ENCODE measurements at places on chromosomes 13 and 19.

DNA sequence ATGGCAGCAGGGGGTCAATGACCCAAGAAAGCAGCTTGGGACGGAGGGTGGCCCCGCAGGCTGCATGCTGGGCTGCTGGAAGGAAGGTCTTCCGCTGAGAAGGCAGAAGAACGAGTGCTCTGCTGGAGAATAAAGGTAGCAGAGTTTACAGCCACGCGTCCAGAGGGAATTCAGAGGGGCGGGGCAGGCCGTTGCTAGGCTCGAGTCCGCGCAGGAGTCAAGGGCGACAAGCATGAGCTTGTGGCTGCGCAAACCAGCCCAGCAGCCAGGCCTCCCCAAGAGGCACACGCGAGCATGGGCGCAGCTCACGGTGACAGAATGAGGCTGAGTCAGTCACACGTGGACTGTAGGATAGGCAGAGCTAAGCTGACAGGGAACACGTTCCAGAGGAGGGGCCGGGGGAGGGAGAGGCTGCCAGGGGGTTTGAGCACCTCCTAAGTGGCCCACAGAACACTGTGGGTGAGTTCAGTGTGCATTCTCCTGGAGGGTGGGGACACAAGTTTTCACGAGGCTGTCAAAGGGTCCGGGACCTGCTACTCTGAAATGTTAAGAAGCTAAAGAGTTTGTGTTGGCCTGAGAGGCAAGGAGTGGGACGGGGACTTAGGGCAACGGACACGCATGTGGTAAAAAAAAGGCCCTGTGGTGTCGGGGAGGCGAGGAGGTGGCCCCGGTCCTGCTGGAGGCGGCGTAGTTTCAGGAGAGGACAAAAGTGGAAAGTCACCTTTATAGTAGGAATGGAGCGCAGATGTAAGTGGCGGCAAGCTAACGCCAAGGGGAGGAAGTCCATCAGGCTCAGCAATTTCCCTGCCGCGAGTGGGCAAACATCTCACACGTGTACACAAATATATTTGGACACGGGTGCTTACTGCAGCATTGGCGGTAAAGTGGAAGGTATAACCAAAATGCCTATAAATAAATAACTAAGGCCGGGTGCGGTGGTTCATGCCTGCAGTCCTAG is 17.7 kb downstream of the RFX2 start:
- no peak for DNase-seq

GRCh38 chr13:45873491-45874325 is 22.2 kb upstream of the SIAH3 start:
- no peak for DNase-seq

DNA sequence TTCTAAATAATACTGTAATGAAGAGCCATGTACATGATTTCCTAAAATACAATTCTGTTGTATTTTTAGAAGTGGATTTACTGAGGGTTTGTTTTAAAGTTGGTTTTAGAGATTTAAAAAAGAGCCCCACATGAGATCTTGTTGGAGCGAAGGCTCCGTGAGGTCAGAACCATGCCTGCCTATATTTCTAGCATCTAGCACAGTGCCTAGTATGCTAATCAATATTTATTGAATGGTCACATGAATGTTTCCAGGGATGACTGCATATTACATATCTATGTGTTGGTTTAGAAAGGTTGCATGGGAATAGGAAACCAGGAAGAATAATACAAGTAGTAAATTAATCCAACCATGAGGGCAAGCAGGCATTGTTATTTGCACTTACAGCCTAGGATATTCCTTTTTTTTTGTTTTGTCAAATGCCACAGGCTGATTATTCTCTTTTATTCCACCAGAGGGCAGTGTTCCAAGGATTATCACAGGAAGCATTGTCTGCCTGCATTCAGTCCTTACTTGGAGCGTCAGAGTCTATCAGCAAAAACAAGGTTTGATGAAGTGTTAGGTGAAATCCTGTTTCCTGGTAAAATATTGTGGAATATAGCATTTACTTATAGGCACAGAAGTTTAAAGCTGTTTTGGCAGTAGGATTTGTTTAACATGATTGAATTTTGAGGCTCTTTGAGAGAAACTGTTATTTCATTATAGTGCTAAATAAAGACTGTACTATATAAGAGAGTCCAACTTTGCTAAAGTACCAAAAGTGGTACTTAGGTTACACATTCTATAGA is 46.8 kb downstream of the COG3 start:
- no peak for DNase-seq

DNA sequence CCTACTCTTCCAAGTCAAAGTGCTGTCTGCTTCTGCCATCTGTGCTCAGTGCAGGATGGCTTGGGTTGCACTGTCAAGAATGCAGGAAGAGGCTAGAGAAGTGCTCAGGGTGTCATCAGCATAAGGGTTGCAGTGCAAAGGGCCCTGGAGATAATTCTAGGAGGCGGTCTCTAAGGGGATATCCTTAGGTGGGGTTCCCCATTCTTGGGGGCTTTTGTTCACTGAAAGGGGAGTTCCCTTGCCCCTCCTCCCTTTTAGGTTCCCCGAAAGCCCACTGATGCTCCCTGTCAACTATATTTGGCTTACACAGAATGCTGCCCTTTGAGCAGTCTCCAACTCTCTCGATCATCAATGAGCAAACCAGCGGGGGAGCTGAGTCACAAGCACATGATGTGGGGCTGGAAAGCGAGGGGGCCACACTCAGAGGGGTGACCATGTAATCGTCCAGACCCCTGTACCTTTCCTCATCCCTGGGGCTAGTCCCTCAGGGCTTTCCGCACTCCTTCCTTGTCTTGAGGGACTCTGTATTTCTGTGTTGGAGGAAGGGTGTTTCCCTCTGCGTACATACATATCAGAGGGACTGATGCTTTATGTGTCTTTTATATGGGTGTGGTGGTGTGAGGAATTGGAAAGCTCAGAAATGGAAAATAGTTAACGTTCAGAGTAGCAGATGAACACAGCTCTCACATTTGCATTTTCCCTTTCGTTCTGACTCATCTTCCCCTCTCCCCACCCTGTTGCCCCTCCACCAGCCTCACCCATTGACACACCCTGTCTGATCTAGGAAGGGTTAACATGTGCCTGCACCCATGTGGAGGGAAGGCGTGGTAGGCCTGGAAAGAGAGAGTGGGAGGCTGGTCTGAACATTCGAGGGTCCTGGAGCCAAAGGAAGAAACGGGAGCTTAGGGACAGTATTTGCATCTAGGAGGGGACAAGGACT is 6.7 kb downstream of the ZBTB32 start:
- peak; percentile 50 for DNase-seq

DNA sequence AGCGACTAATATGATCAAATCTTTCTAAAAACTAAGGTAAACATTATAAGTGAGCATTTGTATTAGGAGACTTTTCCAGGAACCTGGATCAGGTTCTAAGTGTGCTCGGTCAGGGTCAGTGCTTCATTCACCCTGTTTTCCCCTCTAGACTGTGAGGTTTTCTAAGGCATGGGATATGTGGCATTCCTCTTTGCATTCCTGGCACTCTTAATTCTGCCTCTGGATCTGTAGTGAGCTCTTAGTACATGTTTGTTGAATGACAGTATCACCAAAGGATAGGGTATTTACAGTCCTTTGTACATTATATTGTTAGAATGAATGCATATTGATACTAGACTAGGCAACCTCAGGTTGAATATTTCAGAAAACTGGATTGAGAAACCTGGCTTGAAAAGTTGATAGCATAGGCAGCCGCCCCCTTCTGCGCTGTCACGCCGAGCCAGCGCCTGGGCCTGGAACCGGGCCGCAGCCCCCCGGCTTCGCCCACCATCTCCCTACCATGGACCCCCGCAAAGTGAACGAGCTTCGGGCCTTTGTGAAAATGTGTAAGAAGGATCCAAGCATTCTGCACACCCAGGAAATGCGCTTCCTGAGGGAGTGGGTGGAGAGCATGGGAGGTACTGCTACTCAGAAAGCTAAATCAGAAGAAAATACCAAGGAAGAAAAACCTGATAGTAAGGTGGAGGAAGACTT is 156.5 kb downstream of the KCNRG start:
- DNase-seq, result no peak

GRCh38 chr13:49649244-49649962 is 21.1 kb downstream of the ARL11 start:
- DNase-seq, result no peak

DNA sequence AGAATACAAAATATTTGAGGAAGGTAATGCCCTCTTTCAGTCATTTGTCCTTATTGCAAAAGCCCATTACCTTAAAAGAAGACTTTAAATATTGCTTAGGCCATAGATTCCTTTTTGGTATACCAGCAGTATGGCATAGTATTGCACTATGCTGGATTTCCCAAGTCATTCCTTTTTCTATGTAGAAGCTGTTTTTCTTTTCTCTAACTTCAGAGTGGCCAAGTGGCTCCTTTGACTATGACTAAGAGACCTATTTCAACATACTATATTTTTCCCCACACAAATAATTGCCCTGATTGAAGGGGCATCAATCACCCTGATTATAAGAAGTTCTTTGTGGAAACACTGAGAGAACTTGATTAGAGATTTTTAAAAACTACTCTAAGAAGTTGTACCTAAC is 68.6 kb downstream of the UFM1 start:
- no peak for DNase-seq

- DNase-seq, result no peak
Measured at GRCh38 chr19:51771376-51772130, 10.6 kb downstream of the FPR2 start.

DNA sequence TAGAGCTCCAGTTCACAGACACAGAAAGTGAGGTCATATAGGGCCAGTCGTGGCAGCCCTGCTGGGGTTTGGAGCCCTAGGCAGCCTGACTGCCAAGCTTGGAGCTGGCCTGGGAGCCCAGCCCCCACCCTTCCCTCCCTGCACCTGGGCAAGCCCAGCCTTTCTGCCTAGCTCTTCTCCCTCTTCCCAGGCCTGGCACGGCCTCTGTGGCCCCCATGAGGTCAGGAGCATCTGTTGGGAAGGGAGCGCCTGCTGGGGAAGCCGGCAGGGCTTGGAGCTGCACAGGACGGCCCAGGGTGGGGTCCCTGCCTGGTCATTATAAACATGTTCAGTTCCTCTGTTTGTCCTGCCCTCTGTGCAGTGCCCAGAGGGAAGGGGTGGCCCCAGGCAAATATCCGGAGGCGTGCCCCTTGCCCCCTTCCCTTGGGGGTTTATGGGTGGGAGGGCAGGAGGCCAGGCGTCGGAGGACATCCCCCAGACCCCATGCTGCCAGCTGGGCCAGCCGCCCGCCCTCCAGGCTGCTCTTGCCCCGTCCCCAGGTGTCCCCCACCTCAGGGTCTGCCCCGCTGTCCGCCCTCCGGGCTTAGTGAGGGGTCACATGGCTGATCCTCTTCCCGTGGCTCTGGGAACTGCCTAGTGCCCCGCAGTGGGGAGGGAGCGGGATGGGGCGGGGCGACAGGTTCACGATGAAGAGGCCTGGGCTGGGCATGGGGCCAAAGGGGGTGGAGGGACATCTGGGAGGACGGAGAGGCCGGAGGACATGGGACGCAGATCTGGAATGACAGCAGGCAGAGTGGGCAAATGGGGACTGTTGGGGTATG is 30.0 kb upstream of the NCCRP1 start:
- no peak for DNase-seq

DNA sequence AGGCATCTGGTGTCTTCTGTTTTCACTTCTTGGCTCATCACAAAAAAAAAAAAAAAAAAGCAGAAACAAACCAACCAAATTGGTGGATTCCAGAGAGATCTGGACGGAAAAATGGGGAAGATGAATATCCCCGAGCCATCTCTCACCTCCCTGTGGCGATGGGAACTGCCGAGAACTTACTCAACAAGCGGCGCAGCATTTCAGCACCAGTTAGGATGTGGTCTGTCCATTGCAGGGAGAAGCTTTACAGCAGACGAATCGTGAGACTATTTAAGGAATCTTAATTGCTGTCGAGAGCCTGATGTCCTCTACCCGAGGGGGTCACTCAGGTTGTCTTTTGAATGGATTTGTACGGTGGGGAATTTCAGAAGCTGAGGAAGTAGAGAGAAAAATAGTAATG is 17.3 kb upstream of the KDM4B start:
- no peak for DNase-seq

- no peak for DNase-seq
Measured at GRCh38 chr19:53892981-53893325, 11.0 kb downstream of the PRKCG start.

GRCh38 chr13:98048265-98048664 is 94.6 kb upstream of the FARP1 start:
- DNase-seq, result no peak

DNA sequence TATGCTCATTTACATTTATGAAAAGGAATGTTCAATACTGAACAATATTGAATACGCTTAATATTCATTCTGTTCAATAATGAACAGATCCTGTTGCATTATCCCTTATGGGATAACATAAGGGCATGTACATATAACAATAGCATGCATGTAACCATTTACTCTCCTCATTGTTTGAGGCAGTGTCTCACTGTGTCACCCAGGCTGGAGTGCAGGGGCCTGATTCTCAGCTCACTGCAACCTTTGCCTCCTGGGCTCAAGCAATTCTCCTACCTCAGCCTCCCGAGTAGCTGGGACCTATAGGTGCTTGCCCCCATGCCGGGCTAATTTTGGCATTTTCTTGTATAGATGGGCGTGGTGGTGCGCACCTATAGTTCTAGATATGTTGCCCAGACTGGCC is 4.8 kb upstream of the DGKH start:
- no peak for DNase-seq

Measured in activated naive CD4-positive, alpha-beta T cell treated with anti-CD3 and anti-CD28 coated beads, Interleukin-2, amount 50 U/mL, for 16 hours (primary cell).